ENCODE measurements at places on chromosomes 12 and 14. TPM values are rescaled to one million over a fixed set of nuclear protein-coding genes. Genes with fewer than 3 reads are reported as not detected.

The ZNF891 gene
- total RNA-seq, result 1.4 TPM

The FSCB gene
- not detected for total RNA-seq

The OASL gene
- total RNA-seq, result not detected

The KRT74 gene
- not detected for total RNA-seq

The FZD10 gene
- not detected for total RNA-seq

The EXOC3L4 gene
- 1.6 TPM for total RNA-seq

The FOXM1 gene
- total RNA-seq, result 18.8 TPM

The HCAR2 gene
- total RNA-seq, result not detected

The PCK2 gene
- total RNA-seq, result 64.7 TPM

The RAD51AP1 gene
- total RNA-seq, result 47.7 TPM

The TSPAN9 gene
- 19.1 TPM for total RNA-seq
